ENCODE measurements at places on chromosomes 7 and 10. TPM values are rescaled to one million over a fixed set of nuclear protein-coding genes. Genes with fewer than 3 reads are reported as not detected.

Gene TMEM254
- 27.4 TPM for total RNA-seq

Gene PODXL
- total RNA-seq = 278 TPM

Gene SFMBT2
- not detected for total RNA-seq

DNA sequence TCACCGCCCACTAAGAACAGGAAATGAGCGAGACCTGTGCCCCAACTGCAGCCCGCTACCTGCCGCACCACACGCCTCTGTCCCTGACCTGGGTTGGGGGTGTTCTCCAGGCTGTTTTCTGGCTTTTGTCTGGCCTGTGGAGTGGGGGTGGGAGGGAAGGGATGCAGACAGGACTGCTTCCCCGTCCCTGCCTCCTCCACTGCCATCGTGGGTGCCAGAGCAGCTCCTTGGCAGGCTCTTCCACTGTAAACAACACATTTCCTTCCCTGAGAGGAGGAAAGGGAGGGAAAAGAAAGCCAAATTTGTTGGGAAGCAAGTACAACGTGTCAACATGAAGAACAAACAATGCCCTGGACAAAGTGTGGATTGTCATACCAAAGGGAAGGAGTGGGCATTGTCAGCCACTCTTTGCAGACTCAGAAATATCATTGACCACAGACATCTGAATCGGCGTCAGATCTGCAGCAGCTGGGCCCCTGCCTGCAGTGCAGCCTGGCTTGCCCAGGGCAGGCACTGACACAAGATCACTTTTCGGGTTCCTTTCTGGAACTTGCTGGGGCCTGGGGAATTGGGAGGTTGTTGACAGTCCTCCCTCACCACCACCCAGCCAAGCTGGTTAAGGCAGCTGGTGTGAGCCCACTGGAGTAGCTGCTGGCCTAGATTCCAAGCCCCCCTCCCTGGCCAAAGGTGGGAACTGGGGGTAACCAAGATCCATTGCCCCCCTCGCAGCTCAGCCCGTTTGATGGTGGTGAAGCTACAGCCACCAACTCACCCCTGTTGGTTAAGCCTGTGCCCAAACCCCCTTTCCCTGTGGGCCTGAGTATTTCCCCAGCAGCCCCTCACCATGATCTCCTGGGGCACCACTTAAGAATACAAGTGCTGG lies 22.6 kb upstream of the TRIM8 start:
- H3K27me3 ChIP-seq = no peaks in the 10 kb centered on the region
- DNase-seq = no peak
- H3K27ac ChIP-seq = no peak overlapping the region

DNA sequence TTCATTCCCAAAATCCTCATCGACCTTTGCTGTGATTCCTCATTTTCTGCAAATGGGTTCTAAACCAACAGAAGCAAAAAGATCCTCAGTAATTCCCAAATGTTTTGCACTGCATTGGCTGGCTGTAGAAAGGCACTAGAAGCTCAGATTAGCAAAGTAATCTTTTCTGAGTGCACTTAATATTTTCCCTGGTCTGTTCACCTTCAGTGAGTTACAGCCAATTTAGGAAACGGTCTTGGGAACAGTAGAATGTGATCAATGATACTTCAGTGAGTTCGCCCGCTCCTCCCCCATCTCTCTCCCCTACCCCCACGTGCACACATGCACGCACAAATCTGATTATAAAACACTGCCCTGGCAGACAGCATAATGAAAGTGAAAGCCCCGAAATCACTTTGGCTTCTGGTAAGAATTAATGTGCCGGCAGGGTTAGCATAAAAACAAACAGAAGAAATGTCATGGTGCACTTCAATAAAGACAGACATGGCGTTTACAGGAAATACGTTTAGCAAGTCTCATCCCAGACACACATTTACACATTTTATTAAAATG lies 201.3 kb upstream of the CDCA7L start:
- no peak for DNase-seq
- peaks cover 2% of the 10 kb centered on the region for H3K36me3 ChIP-seq
- 0 out of 2 replicates have a peak, but pooled peaks cover 4% of the 10 kb centered on the region for H3K4me1 ChIP-seq
- no peak overlapping the region for H3K4me3 ChIP-seq
- no peaks in the 10 kb centered on the region for H3K27me3 ChIP-seq
- H3K27ac ChIP-seq = no peak overlapping the region

GRCh38 chr10:93250010-93250409 lies 176.3 kb downstream of the CYP26A1 start:
- H3K27ac ChIP-seq = no peak overlapping the region
- H3K4me3 ChIP-seq = no peak overlapping the region
- no peaks in the 10 kb centered on the region for H3K36me3 ChIP-seq
- peaks cover 21% of the 10 kb centered on the region for H3K4me1 ChIP-seq
- no peaks in the 10 kb centered on the region for H3K27me3 ChIP-seq

- no peaks in the 10 kb centered on the region for H3K36me3 ChIP-seq
- H3K27ac ChIP-seq = no peak overlapping the region
- no peaks in the 10 kb centered on the region for H3K27me3 ChIP-seq
- no peaks in the 10 kb centered on the region for H3K4me1 ChIP-seq
- H3K4me3 ChIP-seq = no peak overlapping the region
Observed at GRCh38 chr10:33621101-33621500, 286.6 kb upstream of the NRP1 start.

DNA sequence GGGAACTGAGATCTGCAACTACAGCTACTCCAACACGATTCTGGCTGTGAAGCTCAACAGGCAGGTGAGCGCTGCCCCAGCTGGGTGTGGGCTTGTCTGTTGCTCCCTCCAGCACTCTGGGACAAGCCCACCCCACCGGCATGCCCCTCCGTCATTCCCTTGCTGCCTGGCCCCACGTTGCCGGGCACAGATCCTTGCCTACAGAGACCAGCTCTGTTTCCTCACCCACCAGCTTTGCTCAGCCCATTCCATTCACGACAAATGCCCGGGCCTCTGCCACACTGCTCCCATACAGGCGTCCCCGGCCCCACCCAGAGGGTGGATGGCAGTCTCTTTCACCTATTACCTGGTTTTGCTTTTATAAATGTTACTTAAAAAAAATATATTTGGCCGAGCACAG lies 24.6 kb downstream of the WIPI2 start:
- peak; percentile 10 for DNase-seq
- H3K4me3 ChIP-seq = no peak overlapping the region
- peaks cover 2% of the 10 kb centered on the region for H3K36me3 ChIP-seq
- no peaks in the 10 kb centered on the region for H3K4me1 ChIP-seq
- no peaks in the 10 kb centered on the region for H3K27me3 ChIP-seq

DNA sequence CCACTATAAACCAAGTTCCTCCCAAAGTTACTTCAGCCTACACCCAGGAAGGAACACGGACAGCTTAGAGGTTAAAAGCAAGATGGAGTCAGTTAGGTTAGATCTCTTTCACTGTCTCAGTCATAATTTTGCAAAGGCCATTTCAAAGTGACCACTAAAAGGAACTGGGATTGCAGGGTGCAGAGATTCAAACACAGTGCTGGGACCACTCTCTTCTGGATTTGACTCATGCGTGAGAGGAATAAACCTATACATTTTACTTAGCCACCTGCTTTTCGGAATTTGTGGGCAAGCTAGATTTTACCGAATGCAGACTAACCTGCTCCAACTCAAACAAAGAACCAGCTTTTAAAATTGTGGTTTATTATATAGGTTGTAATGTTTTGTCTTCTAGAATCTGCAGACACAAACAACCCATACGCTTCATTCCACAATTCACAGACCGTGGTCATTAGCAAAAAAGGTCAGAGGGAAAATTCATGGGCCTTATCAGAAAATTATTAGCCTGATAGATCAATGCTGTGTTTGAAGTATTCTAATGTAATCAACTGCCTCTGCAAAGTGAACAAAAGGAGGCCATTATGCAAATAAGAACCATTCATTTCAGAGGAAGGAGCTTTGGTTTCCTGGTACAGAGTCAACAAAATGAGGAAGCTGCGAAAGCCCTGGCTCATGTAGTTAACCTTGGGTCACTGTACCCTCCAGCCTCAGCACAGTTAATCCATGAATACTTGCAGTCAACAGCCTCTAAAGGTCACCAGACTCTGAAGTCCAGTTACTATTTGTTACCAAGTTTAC lies 342.7 kb upstream of the KLF6 start:
- H3K27me3 ChIP-seq = no peaks in the 10 kb centered on the region
- H3K27ac ChIP-seq = no peak overlapping the region
- DNase-seq = no peak
- no peak overlapping the region for H3K4me3 ChIP-seq
- H3K4me1 ChIP-seq = no peaks in the 10 kb centered on the region

DNA sequence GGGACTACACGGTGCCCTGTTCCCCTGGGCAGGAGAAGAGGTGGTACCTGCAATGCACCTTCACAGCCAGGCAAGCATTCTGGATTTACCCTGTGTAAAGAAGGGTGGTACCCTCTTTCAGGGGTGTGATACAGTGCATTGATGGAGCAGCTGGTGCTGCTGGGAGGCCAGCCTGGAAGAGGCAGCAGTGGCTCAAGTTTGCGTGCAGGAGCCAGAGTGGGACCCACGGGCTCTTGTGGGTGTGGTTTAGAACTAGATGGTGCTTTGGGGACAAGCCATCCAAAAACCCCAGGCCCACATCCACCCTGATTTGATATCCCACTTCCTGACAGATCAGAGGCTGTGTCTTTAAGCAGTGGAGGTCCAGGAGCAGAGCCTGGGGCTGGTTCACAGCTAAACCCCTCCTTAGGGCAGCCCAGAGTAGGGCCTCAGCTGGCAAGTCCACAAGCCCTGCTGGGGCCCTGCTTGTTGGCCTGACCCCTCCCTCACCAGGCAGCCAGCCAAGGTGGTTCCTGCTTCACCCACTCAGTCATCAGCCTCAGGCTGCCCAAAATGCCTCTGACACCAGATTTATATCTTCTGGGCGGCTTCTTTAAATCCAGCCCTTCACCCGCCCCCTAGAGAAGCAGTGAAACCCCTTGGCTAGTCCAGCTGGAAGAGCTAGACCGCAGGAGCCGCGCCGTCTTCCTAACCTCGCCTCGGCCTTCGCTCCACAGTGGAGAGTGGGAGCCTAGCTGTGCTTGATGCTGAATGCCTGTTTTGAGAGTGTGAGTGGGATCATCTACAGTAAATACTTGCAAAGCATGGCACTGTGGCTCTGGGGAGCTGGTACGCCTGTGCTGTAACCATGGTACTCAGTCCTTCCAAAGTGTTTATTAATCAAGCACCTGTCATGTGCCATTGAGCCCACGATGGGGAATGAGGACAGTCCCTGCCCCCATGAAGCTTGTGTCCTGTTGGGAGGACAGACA lies 1.4 kb upstream of the ASIC3 start:
- H3K4me3 ChIP-seq = no peak overlapping the region
- H3K27me3 ChIP-seq = no peaks in the 10 kb centered on the region
- H3K4me1 ChIP-seq = no peaks in the 10 kb centered on the region
- no peak for DNase-seq
- H3K27ac ChIP-seq = no peak overlapping the region

GRCh38 chr7:75993689-75994387 lies 557 bp downstream of the TMEM120A start:
- peaks cover 2% of the 10 kb centered on the region for H3K36me3 ChIP-seq
- DNase-seq = peak; percentile 70
- peak overlapping the region; percentile 89 for H3K4me3 ChIP-seq
- H3K27me3 ChIP-seq = no peaks in the 10 kb centered on the region

DNA sequence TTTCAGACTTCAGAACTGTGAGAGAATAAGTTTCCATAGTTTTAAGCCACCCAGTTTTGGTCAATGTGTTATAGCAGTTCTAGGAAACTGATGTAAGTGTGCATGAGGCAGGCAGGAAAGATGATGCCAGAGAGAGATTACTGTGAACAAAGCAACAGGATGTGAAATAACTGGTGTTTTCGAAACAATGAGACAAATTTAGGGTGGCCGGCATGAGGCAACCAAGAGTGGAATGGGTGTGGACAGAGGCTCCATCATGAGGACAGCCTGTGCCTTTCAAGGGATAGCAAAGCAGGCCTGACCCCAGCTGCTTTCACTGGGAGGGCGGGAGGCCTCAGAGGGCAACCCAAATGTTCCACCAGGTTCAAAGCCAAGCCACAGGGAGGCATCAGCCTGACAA lies 67.3 kb upstream of the UCN3 start:
- no peak overlapping the region for H3K4me3 ChIP-seq
- no peak for DNase-seq
- no peaks in the 10 kb centered on the region for H3K4me1 ChIP-seq

GRCh38 chr7:103048833-103049232 lies 25.8 kb downstream of the FBXL13 start:
- H3K4me1 ChIP-seq = no peaks in the 10 kb centered on the region
- no peak for DNase-seq
- H3K36me3 ChIP-seq = no peaks in the 10 kb centered on the region
- no peaks in the 10 kb centered on the region for H3K27me3 ChIP-seq
- no peak overlapping the region for H3K4me3 ChIP-seq
- no peak overlapping the region for H3K27ac ChIP-seq

DNA sequence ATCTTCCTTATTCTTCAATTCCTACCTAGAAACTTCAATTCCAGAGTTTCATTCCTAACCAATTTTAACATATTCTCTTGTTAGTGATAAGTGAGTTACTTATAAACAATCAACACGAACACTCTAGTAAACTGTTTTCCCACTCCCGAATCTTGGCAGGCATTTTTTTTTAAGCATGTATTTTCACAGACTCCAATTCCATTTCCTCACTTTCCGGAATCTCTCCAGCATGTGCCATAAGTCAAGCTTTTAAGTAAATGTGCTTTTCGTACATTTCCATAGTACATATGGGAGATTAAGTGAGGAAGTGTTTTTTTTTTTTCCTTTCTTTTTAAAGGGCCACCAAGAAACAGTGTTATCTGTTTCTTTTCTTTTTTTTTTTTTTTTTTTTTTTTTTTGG lies 89.1 kb downstream of the FGFR2 start:
- H3K4me3 ChIP-seq = no peak overlapping the region
- H3K36me3 ChIP-seq = no peaks in the 10 kb centered on the region
- no peak for DNase-seq
- H3K27ac ChIP-seq = peak overlapping the region; percentile 52
- no peaks in the 10 kb centered on the region for H3K27me3 ChIP-seq

GRCh38 chr7:14016950-14017349 lies 27.5 kb upstream of the ETV1 start:
- no peak overlapping the region for H3K4me3 ChIP-seq
- H3K36me3 ChIP-seq = no peaks in the 10 kb centered on the region
- no peak overlapping the region for H3K27ac ChIP-seq
- DNase-seq = no peak

GRCh38 chr10:112471878-112472487 lies 25.0 kb downstream of the VTI1A start:
- H3K27me3 ChIP-seq = no peaks in the 10 kb centered on the region
- no peaks in the 10 kb centered on the region for H3K36me3 ChIP-seq
- H3K4me1 ChIP-seq = peaks cover 8% of the 10 kb centered on the region
- peak; percentile 21 for DNase-seq
- H3K27ac ChIP-seq = no peak overlapping the region

GRCh38 chr10:14995964-14996565 lies 36.9 kb downstream of the MEIG1 start:
- no peak overlapping the region for H3K4me3 ChIP-seq
- H3K27me3 ChIP-seq = no peaks in the 10 kb centered on the region
- H3K27ac ChIP-seq = no peak overlapping the region

- H3K27ac ChIP-seq = no peak overlapping the region
- no peak for DNase-seq
- H3K36me3 ChIP-seq = no peaks in the 10 kb centered on the region
- H3K4me1 ChIP-seq = no peaks in the 10 kb centered on the region
- H3K4me3 ChIP-seq = no peak overlapping the region
Observed at GRCh38 chr7:68800316-68800715, 798.0 kb upstream of the AUTS2 start.

DNA sequence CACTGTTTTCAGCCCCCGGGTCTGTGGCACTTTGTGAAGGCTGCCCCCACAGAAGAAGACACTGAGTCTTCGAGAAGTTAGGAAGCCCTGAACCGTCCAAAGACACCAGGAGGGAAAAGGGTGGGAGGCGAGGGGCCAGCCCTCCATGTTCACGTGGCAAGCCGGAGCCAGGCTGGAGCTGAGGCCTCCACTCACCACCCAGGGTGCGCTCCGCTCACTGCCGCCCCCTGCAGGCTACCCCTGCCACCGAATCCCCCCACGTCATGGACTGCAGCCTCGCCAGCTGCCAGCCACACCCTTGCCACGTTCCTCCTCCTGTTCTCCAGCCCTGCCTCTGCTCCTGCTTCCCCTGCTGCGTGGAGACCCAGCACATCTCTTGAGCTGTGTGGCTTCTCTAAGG lies 59.0 kb upstream of the EN2 start:
- no peak overlapping the region for H3K4me3 ChIP-seq
- no peak overlapping the region for H3K27ac ChIP-seq
- H3K4me1 ChIP-seq = no peaks in the 10 kb centered on the region
